Neural crest cell (in vitro differentiated cells): ENCODE measurements at places on chromosomes 4 and X. TPM values are rescaled to one million over a fixed set of nuclear protein-coding genes. Genes with fewer than 3 reads are reported as not detected.

DNA sequence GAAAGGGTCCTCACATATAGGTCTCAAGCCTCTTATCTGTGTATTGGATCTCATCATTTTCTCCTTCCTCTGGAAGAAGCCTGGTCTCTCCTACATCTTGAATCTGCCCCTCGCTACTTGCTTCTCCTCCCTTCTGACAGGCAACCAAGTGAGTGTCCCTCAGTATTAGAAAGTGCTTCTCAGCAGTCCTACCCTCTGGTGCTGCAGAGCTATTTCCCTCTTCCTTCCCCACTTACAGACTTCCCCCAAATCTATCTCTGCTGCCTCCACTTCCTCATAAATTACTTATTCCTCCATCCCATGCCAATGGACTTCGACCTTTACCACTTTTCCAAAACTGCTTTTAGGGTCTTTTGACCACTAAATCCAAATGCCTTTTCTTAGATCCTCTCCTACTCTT lies 129.1 kb upstream of the NAP1L5 start:
- no peaks in the 10 kb centered on the region for H3K36me3 ChIP-seq
- H3K4me1 ChIP-seq, result peaks cover 20% of the 10 kb centered on the region

- no peaks in the 10 kb centered on the region for H3K36me3 ChIP-seq
- H3K4me3 ChIP-seq, result no peak overlapping the region
- DNase-seq, result no peak
- no peaks in the 10 kb centered on the region for H3K27me3 ChIP-seq
- peaks cover 20% of the 10 kb centered on the region for H3K4me1 ChIP-seq
- H3K27ac ChIP-seq, result no peak overlapping the region
Measured at GRCh38 chrX:22366906-22367305, 94.2 kb downstream of the CBLL2 start.

DNA sequence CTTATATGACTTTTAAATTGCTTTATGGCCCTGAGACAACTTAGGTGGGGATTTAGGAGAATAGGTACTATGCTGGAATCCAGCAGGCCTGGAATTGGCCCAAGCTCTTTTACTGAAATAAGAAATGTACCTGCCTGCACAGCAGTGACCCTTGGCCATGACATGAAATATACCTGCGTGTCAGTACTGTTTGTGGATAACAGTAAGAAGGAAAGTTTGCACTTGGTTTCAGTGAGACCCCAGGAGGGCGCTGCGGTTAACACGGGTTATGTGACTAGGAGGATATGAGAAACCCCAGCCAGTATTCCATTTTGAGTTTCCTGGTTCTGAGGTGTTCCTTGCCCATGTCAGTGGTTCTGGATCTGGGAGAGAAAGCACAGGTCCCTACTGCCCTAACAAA lies 5.3 kb downstream of the MTM1 start:
- no peak overlapping the region for H3K4me3 ChIP-seq
- H3K27ac ChIP-seq, result no peak overlapping the region
- H3K36me3 ChIP-seq, result no peaks in the 10 kb centered on the region
- peaks cover 41% of the 10 kb centered on the region for H3K4me1 ChIP-seq
- DNase-seq, result no peak
- H3K27me3 ChIP-seq, result no peaks in the 10 kb centered on the region

- no peak overlapping the region for H3K27ac ChIP-seq
- no peaks in the 10 kb centered on the region for H3K36me3 ChIP-seq
- DNase-seq, result no peak
- H3K4me3 ChIP-seq, result no peak overlapping the region
- H3K4me1 ChIP-seq, result peaks cover 4% of the 10 kb centered on the region
Measured at GRCh38 chr4:8215001-8215427, 15.9 kb downstream of the SH3TC1 start.

- no peak overlapping the region for H3K4me3 ChIP-seq
- H3K27ac ChIP-seq, result no peak overlapping the region
- DNase-seq, result no peak
- H3K27me3 ChIP-seq, result no peaks in the 10 kb centered on the region
- H3K36me3 ChIP-seq, result no peaks in the 10 kb centered on the region
Measured at GRCh38 chr4:162356181-162356580, 192.4 kb upstream of the FSTL5 start.

DNA sequence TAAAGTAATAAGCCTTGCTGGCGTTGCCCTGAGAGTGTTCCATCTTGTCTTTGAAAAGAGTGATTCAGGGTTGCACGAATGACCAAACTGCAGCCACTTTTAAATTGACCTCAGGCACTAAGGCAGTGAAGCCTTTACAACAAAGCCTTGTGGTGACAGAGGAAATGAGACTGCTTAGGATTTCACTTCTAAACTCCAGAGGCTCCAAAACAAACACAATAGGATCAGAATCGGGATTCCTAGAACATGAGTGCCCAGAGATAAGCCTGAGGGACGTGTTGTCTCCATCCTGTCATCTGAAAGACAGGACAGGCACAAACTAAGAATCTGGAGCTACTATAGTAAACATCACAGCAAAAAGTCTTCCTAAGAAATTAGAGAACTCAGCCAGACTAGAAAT lies 405.2 kb downstream of the PPARGC1A start:
- H3K4me3 ChIP-seq, result no peak overlapping the region
- peaks cover 12% of the 10 kb centered on the region for H3K4me1 ChIP-seq
- no peak for DNase-seq
- H3K27me3 ChIP-seq, result no peaks in the 10 kb centered on the region
- no peak overlapping the region for H3K27ac ChIP-seq
- H3K36me3 ChIP-seq, result no peaks in the 10 kb centered on the region

- DNase-seq, result no peak
- H3K27me3 ChIP-seq, result no peaks in the 10 kb centered on the region
- H3K36me3 ChIP-seq, result no peaks in the 10 kb centered on the region
- H3K4me3 ChIP-seq, result no peak overlapping the region
- peaks cover under 1% of the 10 kb centered on the region for H3K4me1 ChIP-seq
- peak overlapping the region; percentile 29 for H3K27ac ChIP-seq
Measured at GRCh38 chr4:113561092-113561491, 200.4 kb downstream of the CAMK2D start.

DNA sequence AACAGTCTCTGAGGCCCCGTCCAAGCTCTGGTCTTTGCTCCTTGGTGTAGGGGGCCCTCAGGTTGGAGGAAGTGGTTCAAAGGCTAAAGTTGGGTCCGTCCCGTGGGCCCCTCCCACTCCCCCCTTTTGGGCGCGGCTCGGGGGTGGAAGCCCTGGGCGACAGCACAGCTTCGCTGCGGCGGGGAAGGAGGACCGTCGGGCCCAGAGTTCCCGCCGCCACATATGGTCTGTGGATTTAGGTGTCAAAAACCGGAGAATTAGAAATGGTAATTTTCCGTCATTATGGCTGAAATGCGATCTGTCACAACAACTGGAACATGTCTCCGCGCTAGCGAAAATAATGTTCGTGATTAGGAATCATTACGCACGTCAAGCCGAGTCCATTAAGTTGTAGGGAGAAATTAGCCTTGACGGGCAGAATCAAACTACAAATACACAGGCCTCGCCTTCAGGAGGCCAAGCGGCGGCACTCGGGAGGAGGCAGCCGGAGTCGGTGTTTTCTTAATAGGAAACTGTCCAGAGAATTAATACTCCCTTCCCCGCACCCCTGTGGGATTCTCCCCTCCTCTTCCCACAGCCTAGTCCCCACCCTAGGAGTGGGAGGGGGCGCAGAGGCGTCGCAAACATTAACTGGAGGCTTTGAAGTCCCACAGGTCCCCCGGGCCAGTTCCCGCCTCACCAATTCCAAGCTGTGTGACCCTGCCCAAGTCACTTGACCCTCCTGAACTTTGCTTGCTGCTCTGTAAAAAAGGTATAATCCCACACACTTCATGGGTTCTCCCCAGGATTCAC lies 15.0 kb downstream of the NKX3-2 start:
- H3K4me3 ChIP-seq, result no peak overlapping the region
- H3K27ac ChIP-seq, result no peak overlapping the region
- peaks cover 19% of the 10 kb centered on the region for H3K4me1 ChIP-seq
- no peak for DNase-seq
- peaks cover 98% of the 10 kb centered on the region for H3K27me3 ChIP-seq

- no peak overlapping the region for H3K27ac ChIP-seq
- H3K4me1 ChIP-seq, result no peaks in the 10 kb centered on the region
- H3K36me3 ChIP-seq, result no peaks in the 10 kb centered on the region
- H3K27me3 ChIP-seq, result no peaks in the 10 kb centered on the region
Measured at GRCh38 chr4:53508446-53508845, 82.8 kb downstream of the LNX1 start.

- H3K27me3 ChIP-seq, result peaks cover 7% of the 10 kb centered on the region
- no peak overlapping the region for H3K4me3 ChIP-seq
- peaks cover 3% of the 10 kb centered on the region for H3K36me3 ChIP-seq
- DNase-seq, result no peak
- peak overlapping the region; percentile 40 for H3K27ac ChIP-seq
- H3K4me1 ChIP-seq, result peaks cover 22% of the 10 kb centered on the region
Measured at GRCh38 chr4:95193391-95194224, 355.2 kb downstream of the UNC5C start.

DNA sequence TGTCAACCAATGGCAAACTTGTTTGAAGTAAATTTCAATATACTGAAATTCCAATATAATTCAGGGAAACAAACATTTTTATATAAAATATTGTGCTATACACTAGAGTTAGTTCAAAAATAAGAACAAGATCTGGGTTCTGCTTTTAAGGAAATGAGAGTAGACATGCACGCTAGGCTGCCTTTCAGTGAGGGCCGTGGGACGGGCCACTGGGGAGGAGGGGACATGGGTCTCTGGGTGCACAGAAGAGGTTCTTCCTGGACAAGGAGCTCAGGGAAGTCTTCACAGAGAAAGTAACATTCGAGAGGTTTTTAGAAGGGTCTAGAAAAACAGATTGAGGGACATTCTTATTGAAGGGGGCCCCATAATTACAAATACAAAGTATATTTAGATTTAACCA lies 64.4 kb downstream of the SHROOM3 start:
- DNase-seq, result no peak
- H3K4me3 ChIP-seq, result no peak overlapping the region
- H3K27me3 ChIP-seq, result no peaks in the 10 kb centered on the region
- H3K36me3 ChIP-seq, result peaks cover 3% of the 10 kb centered on the region
- no peak overlapping the region for H3K27ac ChIP-seq

GRCh38 chrX:50161127-50161526 lies 39.7 kb downstream of the AKAP4 start:
- no peak for DNase-seq
- no peak overlapping the region for H3K27ac ChIP-seq
- H3K4me3 ChIP-seq, result no peak overlapping the region

GRCh38 chrX:65196758-65197360 lies 220.6 kb upstream of the ZC4H2 start:
- peak overlapping the region; percentile 21 for H3K4me3 ChIP-seq
- no peaks in the 10 kb centered on the region for H3K27me3 ChIP-seq
- H3K27ac ChIP-seq, result no peak overlapping the region
- peaks cover 4% of the 10 kb centered on the region for H3K4me1 ChIP-seq
- DNase-seq, result peak; percentile 20

DNA sequence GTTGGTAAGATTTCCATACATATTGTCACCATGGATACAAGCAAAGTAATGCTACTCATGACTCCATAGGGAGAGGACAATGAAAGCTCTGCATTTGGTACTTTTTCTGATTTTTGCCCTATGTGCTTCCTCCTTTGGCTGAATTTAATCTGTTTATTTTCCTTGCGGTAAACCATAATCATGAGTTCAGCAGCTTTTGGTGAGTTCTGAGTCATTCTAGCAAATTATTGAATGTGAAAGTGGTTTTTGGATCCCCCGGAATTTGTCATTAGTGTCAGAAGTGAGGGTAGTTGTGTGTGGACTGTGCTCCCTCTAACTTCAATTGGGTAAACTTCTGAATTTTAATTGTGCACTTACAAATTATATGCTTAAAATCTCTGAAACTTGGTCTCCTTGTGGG lies 170.3 kb downstream of the MOSPD2 start:
- H3K27me3 ChIP-seq, result no peaks in the 10 kb centered on the region
- no peak overlapping the region for H3K27ac ChIP-seq
- no peak for DNase-seq
- no peaks in the 10 kb centered on the region for H3K36me3 ChIP-seq
- H3K4me1 ChIP-seq, result no peaks in the 10 kb centered on the region

- H3K4me3 ChIP-seq, result no peak overlapping the region
- DNase-seq, result no peak
- no peaks in the 10 kb centered on the region for H3K27me3 ChIP-seq
- peaks cover 3% of the 10 kb centered on the region for H3K36me3 ChIP-seq
- H3K27ac ChIP-seq, result no peak overlapping the region
Measured at GRCh38 chr4:183038436-183038835, 60.6 kb upstream of the WWC2 start.

GRCh38 chrX:42691196-42691595 lies 86.8 kb downstream of the PPP1R2C start:
- H3K27me3 ChIP-seq, result no peaks in the 10 kb centered on the region
- peaks cover 19% of the 10 kb centered on the region for H3K4me1 ChIP-seq
- peak overlapping the region; percentile 2 for H3K4me3 ChIP-seq
- peak overlapping the region; percentile 92 for H3K27ac ChIP-seq
- DNase-seq, result no peak
- no peaks in the 10 kb centered on the region for H3K36me3 ChIP-seq

DNA sequence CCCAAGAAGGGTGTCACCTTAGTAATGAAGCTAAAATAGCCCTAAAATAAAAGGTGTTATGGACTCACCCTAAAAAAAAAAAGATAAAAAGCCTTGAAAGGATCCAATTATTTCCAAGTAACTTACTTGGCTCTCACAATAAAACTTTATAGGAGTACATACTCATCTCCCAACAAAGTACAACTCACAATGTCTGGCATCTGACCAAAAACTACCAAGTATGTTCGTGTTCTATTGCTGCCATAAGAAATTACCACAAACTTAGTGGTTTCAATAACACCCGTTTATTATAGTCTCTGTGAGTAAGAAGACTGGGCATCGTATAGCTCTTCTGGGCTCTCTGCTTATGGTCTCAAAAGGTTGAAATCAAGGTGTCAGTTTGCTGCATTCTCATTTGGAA lies 51.0 kb downstream of the BEX1 start:
- H3K36me3 ChIP-seq, result no peaks in the 10 kb centered on the region
- H3K27me3 ChIP-seq, result peaks cover 16% of the 10 kb centered on the region
- DNase-seq, result no peak

COPS4 gene
- total RNA-seq, result 44.5 and 50.1 TPM in 2 replicates

SLC39A8 gene
- total RNA-seq, result 11.1 and 11.4 TPM in 2 replicates

SHISA3 gene
- 24.2 and 25.4 TPM in 2 replicates for total RNA-seq

PITX2 gene
- total RNA-seq, result 0.58 and 0.77 TPM in 2 replicates
